ENCODE measurements at places on chromosomes 4 and X. TPM values are rescaled to one million over a fixed set of nuclear protein-coding genes. Genes with fewer than 3 reads are reported as not detected.

The ZGRF1 gene
- total RNA-seq, result 7.1 TPM

The TRAM1L1 gene
- total RNA-seq, result 4.3 TPM

The RNF175 gene
- under 0.01 TPM for total RNA-seq

GRCh38 chr4:26441102-26441501, 49.2 kb downstream of the CCKAR start:
- H3K27ac ChIP-seq, result no peak overlapping the region
- H3K27me3 ChIP-seq, result no peaks in the 10 kb centered on the region
- H3K4me3 ChIP-seq, result no peak overlapping the region
- peaks cover 11% of the 10 kb centered on the region for H3K4me1 ChIP-seq

- no peaks in the 10 kb centered on the region for H3K27me3 ChIP-seq
- H3K4me1 ChIP-seq, result peaks cover 11% of the 10 kb centered on the region
- H3K27ac ChIP-seq, result no peak overlapping the region
- H3K4me3 ChIP-seq, result no peak overlapping the region
- no peak for DNase-seq
- no peaks in the 10 kb centered on the region for H3K36me3 ChIP-seq
Observed at GRCh38 chr4:141435446-141436225, 200.7 kb upstream of the IL15 start.

DNA sequence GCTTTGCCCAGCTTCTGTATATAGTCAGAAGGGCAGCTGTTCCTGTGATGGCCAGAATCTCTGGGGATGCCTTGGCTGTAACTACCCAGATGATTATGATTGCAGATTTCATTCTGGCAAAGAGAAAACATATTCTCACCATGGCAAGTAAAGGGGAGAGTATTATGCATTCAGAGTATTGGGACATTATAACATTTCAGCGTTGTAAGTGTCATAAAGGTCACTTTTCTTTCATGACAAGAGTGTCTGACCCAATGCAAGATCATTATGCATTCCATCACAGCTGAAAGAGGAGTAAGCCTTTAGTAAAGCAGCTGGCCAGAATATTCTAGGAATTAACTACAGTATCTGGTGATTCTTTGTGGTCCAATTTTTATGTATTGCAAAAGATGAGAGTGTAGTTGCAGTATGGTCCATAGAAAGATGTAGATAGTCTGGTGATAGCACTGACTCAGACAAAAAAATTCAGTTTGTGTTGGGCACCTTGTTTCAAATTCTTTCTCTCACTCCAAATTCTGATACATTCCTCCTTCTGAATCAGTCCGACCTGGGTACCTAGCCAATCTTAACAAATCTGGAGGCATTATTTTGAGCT, 2366.3 kb downstream of the PCDH7 start:
- H3K27ac ChIP-seq, result no peak overlapping the region
- DNase-seq, result no peak
- H3K27me3 ChIP-seq, result no peaks in the 10 kb centered on the region
- no peaks in the 10 kb centered on the region for H3K36me3 ChIP-seq
- H3K4me3 ChIP-seq, result no peak overlapping the region

DNA sequence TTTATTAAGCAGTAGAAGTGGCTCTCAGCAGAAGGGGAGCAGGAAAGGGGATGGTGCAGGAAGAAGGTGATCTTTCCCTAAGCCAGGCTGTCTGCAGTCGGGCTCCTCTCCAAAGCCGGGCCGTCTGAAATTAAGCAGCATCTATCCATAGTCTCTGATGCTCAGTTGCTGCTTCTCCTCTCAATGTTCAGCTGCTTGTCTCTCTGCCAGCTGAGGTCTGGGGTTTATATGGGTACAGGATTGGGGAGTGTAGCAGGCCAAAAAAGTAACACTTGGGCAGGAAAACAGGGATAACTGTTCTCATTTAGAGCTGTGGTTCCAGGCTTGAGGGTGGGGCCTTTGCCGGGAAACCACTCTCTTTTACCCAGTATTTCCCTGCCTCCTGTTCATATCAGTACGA, 39.2 kb upstream of the CCKAR start:
- H3K36me3 ChIP-seq, result no peaks in the 10 kb centered on the region
- no peak overlapping the region for H3K4me3 ChIP-seq

Measured in osteoblast (primary cell).